Natural killer cell (primary cell): ENCODE measurements at places on chromosomes 1 and 21.
A peak's percentile ranks its signal among the peaks of the same experiment; 100 is the strongest.

DNA sequence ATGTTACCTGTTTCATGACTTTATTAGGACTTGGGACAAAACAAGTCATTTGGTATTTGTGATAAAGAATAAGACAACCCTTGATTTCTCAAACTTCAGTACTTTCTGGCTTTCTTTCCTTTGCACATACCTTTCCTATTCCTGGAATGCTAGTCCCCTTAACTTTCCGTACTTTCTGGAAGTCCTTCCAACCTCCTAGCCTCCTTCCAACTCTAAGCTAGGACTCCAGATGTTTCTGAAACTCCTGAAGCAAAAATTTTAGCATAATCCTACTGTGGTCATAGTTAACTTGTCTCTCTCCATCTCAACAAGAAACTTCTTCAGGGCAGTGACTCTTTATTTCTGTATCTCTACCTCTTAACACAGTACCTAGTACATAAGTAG lies 19.8 kb upstream of the C1orf105 start:
- no peak for DNase-seq

- DNase-seq = no peak
These were observed 88.1 kb upstream of the ATP1A1 start for GRCh38 chr1:116284819-116285390.

- no peak for DNase-seq
These were observed 9.3 kb upstream of the GREM2 start for GRCh38 chr1:240621249-240621648.

DNA sequence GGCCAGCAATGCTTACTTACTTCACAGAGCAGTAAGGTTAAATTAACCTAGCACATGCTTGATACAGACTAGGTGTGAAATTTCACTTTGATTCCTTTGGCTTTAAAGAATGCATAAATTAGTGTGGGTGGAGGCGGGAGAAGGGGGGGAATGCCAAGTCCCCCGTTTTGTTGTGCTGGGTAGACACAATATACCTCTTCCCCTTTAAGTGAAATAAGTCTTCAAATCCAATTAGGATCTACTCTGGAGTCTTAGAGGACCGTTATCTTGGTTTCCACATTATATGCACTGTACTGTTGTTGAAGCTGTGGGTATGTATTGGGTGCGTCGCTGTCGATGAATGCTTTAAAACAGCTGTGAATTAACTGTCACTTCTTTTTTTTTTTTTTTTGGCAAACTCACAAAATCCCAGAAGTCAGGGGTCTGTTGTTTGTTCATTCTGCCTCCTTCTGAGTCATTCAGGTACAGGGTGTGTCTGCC lies 1.6 kb upstream of the S1PR1 start:
- peak; percentile 77 for DNase-seq

DNA sequence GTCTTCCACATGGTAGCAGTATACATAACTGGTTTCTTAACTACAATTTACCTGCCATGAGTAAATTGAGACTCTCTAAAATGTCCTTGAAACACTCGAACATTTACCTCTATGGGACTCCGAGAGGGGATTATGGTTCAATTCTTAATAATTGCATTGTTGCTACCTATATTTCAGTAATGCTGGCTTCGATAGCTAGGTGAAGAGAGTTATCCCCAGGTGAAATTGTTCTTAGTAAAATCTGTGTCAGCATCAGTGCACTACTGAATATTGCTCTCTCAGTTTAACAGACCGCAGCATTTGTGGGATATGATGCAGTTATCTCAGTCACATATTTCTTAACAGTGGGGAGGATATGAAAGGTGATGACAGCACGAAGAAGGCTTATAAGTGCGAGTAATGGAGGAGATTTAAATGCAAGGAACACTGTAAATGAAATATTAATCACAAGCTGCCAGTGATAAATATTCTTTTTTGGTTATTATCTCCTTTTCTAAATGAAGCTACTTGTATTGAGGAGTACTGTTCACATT lies 801.9 kb downstream of the BRINP3 start:
- no peak for DNase-seq

DNA sequence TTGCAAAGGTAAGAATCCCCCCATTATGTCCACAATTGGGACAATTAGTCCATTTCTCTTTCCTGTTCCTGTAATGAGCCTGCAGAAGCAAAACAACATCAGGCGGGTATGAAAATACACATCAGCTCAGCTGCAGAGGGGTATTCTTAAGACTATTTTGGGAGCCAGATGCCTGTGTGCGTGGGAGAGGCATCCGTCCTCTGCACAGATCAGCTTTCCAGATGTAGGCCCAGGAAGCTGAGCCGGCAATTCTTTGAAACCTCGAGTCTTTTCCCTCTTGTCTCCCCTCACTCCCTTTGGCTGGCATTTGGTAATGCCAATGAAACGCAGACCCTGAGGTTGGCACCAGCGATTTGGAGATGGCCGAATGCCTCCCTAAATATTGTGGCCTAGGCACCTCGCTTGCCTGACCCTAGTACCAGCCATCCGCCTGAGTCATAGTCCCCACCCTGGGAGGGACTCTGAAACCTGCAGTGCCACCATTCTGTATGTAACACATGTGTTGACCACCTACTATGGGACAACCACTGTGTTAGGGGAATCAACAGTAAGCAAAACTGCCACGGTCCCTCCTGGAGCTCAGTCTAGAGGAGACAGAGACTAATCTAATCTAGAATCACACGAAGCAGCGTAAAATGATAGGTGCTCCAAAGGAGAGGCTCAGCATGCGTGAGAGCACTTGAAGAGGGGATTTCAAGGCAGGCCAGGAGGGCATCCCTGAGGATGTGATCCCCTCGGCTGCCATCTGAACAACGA lies 603.0 kb downstream of the MATN1 start:
- DNase-seq = no peak

DNA sequence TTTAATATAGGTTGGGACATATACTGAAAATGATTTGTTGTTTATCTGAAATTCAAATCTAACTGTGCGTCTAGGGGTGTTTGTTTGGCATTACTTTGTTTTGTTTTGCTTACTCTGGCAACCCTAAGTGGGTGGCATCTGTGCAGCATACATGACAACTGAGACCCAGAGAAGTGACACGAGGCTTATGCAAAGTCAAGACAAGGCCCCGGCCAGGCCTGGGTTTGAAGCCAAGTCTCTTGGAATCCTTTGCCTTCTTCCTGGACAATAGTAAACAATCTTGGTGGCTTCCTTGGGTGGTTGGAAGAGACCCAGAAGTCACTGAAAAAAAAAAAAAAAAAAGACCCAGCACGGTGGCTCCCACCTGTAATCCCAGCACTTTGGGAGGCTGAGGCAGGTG lies 197.6 kb upstream of the TMEM51 start:
- DNase-seq = no peak

DNA sequence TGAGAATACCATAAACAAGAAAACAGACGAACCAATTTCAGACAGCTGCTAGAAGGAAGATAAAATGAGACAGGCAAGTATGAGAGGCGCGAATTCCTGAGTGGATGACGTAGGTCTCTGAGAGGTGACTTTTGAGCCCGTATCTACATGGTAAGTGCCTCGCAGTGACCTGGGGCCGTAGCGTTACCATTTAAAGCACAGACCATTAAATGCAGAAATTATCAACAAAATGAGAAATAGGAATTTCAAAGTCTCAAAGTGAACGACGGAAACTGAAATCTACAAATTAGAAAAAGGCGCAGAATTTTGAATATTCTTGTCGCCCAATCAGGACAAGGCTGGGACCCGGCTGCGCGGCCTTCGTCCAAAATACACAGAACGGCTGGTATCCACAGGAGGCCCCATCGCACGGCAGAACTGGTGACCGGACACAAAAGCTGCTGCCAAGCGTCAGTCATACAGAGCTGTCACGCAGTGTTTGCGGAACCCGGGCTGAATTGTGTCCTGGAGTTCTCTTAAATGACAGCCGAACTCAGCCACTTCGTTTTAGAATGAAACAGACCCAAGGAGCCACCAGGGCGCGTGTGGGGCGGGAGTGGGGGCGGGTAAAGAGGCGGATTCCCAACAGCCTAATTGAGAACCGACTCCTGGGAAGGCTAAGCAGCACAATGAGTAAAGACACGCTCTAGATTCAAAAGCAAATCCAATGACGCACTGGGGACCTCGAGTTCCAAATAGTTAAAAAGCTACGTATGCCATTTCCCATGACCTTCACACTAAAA lies 13.8 kb upstream of the BOLA1 start:
- DNase-seq = peak; percentile 77

GRCh38 chr21:35511696-35512162 lies 462.6 kb upstream of the RUNX1 start:
- no peak for DNase-seq
